ENCODE measurements at places on chromosomes 1 and 21.
A peak's percentile ranks its signal among the peaks of the same experiment; 100 is the strongest.

GRCh38 chr1:75171876-75172275 lies 37.7 kb downstream of the LHX8 start:
- no peaks in the 10 kb centered on the region for H3K36me3 ChIP-seq
- H3K4me1 ChIP-seq: no peaks in the 10 kb centered on the region
- no peak for DNase-seq
- no peak overlapping the region for H3K4me3 ChIP-seq
- no peaks in the 10 kb centered on the region for H3K27me3 ChIP-seq

DNA sequence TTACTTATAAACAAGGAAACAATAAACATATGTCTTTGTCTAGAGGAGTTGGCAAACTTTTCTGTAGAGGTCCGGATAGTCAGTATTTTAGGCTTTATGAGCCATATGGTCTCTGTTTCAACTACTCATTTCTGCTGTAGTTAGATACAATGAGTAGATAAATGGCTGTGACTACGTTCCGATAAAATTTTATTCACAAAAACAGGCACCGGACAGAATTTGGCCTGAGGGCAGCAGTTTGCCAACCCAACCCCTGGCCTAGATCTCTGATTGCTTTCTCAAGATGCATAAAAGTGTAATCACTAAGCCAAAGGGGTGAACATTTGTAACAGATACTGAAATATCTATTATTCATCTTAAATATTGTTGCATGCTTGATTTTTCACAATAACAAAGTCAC lies 123.1 kb upstream of the ESRRG start:
- DNase-seq: no peak
- H3K4me3 ChIP-seq: no peak overlapping the region
- H3K4me1 ChIP-seq: no peaks in the 10 kb centered on the region
- H3K27me3 ChIP-seq: no peaks in the 10 kb centered on the region
- no peak overlapping the region for H3K27ac ChIP-seq

GRCh38 chr1:216325336-216325735 lies 97.9 kb downstream of the USH2A start:
- no peaks in the 10 kb centered on the region for H3K27me3 ChIP-seq
- no peak overlapping the region for H3K4me3 ChIP-seq
- no peak for DNase-seq
- no peaks in the 10 kb centered on the region for H3K36me3 ChIP-seq
- H3K27ac ChIP-seq: no peak overlapping the region

DNA sequence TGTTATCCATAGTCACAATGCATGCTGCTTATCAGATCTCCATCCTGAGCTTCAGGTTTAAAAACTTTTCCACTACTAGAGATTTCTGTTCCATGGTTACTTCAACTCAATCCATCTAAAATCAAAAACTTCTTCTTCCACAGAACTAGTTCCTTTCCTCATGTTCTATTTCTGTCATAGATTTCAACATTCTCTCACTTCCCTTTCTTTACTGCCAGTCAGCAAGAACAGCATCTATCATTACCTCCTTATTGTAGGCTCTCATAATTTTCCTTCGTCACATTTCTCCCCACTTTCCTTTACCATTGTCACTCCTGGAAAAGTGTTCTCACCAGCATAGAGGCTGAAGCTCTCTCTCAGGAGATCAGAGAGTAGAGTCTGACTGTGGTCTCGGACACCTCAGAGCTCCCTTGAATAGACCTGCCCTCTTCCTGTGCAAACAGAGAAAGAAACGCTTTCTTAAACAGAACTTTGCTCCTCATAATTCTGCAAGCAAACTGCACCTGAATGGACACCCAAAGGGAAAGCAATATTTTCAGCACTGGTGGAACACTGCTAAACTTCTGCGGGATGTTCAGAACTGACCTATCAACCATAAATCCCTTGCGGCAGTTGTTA lies 48.7 kb upstream of the KIRREL1 start:
- H3K36me3 ChIP-seq: no peaks in the 10 kb centered on the region
- H3K4me1 ChIP-seq: no peaks in the 10 kb centered on the region

DNA sequence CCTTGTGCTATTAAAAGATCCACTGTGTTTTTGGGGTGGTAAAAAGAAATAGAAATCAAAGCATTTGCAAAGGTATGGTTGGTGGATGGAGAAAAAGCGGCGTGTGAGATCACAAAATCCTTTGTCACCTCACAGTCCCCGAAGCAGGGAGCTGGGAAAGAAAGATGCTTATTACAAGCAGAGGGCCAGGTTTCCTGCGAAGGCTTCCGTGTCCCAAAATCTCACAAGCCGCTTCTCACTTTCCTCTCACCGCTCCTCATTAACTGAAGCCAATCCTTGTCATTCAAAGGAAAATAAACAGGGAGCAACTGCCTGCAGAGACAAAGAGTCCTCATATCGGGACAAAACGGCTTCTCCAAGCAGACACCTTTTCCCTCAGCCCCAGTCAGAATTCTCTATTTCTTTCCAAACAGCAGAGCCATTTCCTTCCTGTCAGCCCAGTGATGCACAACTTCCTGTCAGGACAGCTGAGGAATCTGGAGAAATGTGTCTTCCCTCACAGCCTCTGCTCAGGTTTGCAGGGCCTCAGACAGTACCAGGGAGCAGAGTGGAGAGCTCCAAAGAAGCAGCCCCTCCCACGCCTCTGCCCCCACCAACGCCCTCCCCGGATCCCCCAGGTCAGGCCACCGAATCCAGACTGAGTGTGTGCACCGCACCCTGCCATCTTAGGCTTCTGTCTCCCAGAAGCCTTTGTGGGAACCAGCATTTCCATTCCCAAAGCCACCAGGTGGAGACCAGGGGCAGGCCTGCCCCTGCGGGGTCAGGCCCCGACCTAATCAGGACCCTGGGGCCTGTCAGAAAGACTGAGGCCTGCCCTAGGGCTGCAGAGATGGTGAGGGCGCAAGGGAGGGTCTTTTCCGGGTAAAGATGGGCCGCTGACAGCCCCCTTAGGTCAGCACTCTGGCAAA lies 29.6 kb downstream of the KCNN3 start:
- H3K36me3 ChIP-seq: no peaks in the 10 kb centered on the region
- no peaks in the 10 kb centered on the region for H3K27me3 ChIP-seq
- no peak overlapping the region for H3K27ac ChIP-seq
- H3K4me3 ChIP-seq: peak overlapping the region; percentile 35
- no peaks in the 10 kb centered on the region for H3K4me1 ChIP-seq

GRCh38 chr21:21002153-21002552 lies 3.9 kb downstream of the NCAM2 start:
- 0 out of 2 replicates have a peak, but pooled peaks cover 2% of the 10 kb centered on the region for H3K4me1 ChIP-seq
- peaks cover 5% of the 10 kb centered on the region for H3K27me3 ChIP-seq

- no peaks in the 10 kb centered on the region for H3K36me3 ChIP-seq
- H3K27ac ChIP-seq: no peak overlapping the region
- no peak overlapping the region for H3K4me3 ChIP-seq
- peaks cover 5% of the 10 kb centered on the region for H3K4me1 ChIP-seq
Observed at GRCh38 chr21:44682580-44683151, 703 bp upstream of the KRTAP12-1 start.

DNA sequence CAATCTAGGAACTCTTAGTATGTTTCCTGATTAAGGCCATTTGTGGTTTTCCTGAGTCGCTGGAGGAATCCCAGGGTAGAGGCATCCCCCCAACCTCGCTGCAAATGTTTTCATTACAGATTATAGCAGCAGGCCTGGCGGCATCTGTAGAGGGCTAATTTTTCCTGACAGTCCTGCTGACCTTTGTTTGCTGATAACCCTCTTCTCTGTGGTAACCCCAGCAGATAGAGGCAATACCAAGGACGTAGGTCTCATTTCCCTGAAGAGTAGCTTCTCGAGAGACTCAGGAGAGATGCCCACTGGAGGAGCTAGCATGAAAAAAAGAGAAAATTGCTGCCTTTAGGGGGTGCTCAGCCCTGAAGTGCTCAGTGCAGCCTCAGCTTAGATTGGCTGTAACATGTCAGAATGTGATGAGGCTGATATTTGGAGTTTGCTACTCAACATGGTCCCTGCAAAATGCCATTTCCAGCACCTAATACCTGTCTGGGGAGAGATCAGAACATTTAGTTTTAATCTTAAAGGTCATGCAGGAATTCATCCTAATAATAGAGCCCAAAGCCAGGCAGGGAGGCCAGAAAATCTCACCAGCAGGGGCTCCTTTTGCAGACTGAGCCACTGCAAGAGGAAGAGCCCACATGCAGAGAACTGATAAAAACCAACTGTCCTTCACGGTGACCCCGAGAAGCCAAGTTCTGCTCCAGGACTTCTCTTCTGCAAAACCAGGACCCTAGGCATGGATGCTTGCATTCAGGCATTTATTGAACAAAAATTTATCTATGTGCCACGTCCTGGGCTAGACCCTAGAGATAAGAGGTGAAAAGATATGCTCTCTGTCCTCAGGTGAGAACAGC lies 184.5 kb downstream of the KAZN start:
- H3K27me3 ChIP-seq: no peaks in the 10 kb centered on the region
- H3K4me3 ChIP-seq: no peak overlapping the region
- H3K4me1 ChIP-seq: peaks cover 14% of the 10 kb centered on the region
- peak; percentile 44 for DNase-seq
- no peak overlapping the region for H3K27ac ChIP-seq

- H3K36me3 ChIP-seq: no peaks in the 10 kb centered on the region
- no peak overlapping the region for H3K4me3 ChIP-seq
- no peak overlapping the region for H3K27ac ChIP-seq
- no peak for DNase-seq
- H3K27me3 ChIP-seq: no peaks in the 10 kb centered on the region
Observed at GRCh38 chr1:85862456-85862855, 154.2 kb upstream of the ZNHIT6 start.

- H3K4me3 ChIP-seq: no peak overlapping the region
- no peaks in the 10 kb centered on the region for H3K27me3 ChIP-seq
- no peak for DNase-seq
Observed at GRCh38 chr1:87760155-87760554, 431.5 kb downstream of the LMO4 start.

DNA sequence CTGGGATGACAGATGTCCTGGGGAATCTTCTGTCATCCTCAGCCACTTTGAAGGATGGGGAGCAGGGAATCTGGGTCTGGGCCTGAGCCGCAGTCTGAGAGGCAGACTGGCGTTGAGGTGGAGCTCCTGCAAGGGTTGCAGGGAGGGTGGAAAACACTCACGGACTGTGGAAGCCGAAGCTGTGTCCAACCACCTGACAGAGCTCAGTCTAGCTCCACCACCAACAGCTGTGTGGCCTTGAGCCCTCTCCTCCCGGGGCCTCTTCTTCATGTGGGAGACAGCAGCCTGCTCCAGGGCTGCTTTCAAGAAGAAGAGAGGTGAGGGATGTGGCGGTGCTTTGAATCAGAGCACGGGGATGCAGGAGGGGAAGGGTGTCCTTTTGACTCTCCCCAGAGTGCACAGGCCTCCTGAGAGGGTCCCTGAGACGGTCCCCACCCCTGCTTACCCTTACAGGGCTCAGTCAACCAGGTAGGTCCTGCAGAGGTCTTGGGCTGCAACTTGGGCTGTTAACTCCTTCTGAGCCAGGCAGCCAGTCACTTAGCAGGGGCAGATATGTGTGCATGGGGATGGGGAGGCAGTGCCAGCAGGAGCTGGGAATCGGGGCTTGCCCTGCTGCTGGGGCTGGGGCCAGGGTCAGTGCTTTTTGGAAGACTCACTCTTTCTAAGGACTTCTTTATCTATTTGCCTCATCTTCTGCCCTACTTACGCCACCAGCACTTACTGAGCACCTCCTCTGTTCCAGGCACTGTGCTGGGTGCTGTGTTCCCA lies 216.3 kb downstream of the PTPRU start:
- H3K4me1 ChIP-seq: peaks cover 2% of the 10 kb centered on the region
- no peaks in the 10 kb centered on the region for H3K27me3 ChIP-seq
- no peak for DNase-seq
- H3K27ac ChIP-seq: no peak overlapping the region

- no peaks in the 10 kb centered on the region for H3K4me1 ChIP-seq
- no peak overlapping the region for H3K27ac ChIP-seq
- H3K4me3 ChIP-seq: no peak overlapping the region
Observed at GRCh38 chr1:189185097-189185496, 1292.6 kb downstream of the BRINP3 start.

- no peak overlapping the region for H3K27ac ChIP-seq
- no peaks in the 10 kb centered on the region for H3K4me1 ChIP-seq
- no peak for DNase-seq
- peaks cover 50% of the 10 kb centered on the region for H3K36me3 ChIP-seq
Observed at GRCh38 chr1:156566436-156566835, 5.9 kb downstream of the IQGAP3 start.

- no peak overlapping the region for H3K27ac ChIP-seq
- peaks cover 6% of the 10 kb centered on the region for H3K4me1 ChIP-seq
- no peaks in the 10 kb centered on the region for H3K27me3 ChIP-seq
- H3K4me3 ChIP-seq: no peak overlapping the region
- H3K36me3 ChIP-seq: peaks cover 10% of the 10 kb centered on the region
Observed at GRCh38 chr1:48214820-48215219, 7.7 kb upstream of the SLC5A9 start.

DNA sequence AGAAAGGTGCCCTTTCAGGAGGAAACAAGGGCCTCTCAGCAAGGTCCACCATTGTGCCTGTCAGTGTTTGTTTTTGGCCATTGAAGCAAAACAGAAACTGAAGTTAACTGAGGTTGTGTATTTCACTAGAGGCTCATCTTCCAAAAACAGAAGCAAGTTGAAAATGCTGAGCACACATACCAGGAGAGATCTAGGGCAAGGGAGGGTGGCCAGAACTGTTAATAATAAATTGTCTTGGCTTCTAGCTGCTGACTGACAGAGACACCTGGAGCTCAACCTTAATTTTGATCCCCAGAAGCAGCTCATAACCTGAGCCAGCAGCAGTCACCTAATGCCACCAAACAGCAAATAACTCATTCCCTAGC lies 5.2 kb downstream of the AGMAT start:
- H3K27me3 ChIP-seq: no peaks in the 10 kb centered on the region
- H3K4me1 ChIP-seq: no peaks in the 10 kb centered on the region

DNA sequence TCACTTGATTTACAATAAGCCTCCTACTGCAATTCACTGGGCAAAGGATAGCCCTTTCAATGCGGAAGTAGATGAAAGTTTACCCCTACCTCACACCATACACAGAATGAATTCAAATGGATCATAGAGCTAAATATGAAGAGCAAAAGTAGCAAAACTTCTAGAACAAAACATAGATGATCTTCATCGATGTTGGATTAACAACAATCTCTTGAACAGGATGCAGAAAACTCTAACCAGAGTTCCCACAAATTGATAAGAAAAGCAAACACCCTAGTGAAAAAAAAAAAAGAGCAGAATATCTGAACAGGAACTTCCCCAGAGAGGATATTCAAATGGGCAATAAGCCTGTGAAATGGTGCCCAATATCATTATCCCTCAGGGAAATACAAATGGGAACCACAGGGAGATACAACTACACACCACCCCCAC lies 1.9 kb upstream of the UBASH3A start:
- H3K27ac ChIP-seq: no peak overlapping the region
- H3K36me3 ChIP-seq: no peaks in the 10 kb centered on the region
- H3K4me3 ChIP-seq: no peak overlapping the region
- no peak for DNase-seq
- no peaks in the 10 kb centered on the region for H3K27me3 ChIP-seq
- no peaks in the 10 kb centered on the region for H3K4me1 ChIP-seq
